CD4-positive, alpha-beta T cell (primary cell): ENCODE measurements at places on chromosomes 3 and 15.
A peak's percentile ranks its signal among the peaks of the same experiment; 100 is the strongest.

DNA sequence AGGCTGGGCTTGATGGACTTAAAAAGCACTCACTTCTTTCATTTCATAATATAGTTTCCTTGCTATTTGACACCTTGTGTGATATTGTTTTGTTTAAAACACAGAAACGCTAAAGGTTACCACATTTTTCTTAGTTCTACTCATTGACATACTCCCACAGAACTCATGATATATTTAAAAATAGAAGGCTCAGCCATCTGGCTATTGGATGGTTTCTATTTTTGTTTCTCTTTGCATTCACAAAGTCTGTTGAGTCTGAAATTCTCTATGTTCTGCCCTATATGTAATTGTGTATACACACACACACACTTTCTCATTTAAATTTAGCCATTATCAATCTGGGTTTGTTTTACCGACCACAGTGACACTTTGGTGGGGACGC is 128.2 kb downstream of the SOX2 start:
- no peak for DNase-seq

- peak; percentile 61 for DNase-seq
Observed at GRCh38 chr15:92077353-92078085, 224.0 kb downstream of the SLCO3A1 start.

- DNase-seq: no peak
Observed at GRCh38 chr15:69082554-69082953, 68.1 kb downstream of the NOX5 start.

DNA sequence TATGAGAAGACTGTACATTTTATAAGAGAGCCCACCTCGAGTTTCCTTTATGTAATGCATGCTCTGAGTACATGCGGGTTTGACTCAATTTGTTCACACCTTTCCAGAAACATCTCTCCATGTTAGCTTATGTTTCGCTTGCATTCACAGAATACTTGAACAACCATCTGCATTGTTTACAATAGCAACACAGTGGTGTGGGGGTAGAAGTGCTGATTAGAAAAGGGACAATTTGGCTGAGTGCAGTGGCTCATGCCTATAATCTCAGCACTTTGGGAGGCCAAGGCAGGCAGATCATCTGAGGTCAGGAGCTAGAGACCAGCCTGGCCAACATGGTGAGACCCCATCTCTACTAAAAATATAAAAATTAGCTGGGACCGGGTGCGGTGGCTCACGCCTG is 60.9 kb downstream of the NCEH1 start:
- no peak for DNase-seq

GRCh38 chr3:138809500-138810256 is 25.1 kb downstream of the PIK3CB start:
- DNase-seq: no peak

GRCh38 chr3:317012-317411 is 120.4 kb downstream of the CHL1 start:
- no peak for DNase-seq

GRCh38 chr3:49500732-49501609 is 30.9 kb downstream of the DAG1 start:
- DNase-seq: peak; percentile 52

DNA sequence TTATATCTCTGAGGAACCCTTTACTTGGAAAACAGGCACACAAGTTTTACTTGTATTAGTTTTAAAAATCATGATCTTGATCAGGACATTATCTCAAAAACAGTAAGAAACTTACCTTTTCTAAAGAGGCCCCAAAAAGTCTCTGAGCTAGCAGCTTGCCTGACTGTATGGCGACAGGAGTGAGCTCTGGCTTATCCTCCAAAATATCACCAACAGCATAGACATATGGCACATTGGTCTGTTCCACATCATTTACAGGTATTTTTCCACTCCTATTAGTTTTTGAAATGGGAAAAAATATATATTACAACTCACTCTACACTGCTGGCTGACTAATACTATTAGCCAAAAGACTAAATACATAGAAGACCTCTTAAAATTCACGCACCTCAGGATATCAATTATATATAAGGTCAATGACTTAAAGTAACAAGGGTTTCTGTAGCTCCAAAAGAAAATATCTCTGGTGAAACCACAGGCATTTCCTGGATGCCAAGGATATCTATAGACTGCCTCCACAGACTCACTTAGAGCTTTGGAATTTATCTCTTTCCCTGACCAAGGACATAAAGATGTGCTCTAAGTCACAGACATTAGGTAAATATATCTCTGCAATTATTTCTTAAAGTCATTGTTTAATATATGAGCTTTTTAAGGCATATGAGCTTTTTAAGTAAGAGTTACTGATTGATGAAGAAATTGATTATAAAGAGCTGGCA is 33.1 kb downstream of the TXNRD3 start:
- no peak for DNase-seq

- no peak for DNase-seq
Observed at GRCh38 chr3:184110316-184110725, 13.5 kb downstream of the HTR3E start.

- DNase-seq: no peak
Observed at GRCh38 chr15:33029109-33029652, 165.3 kb downstream of the FMN1 start.

GRCh38 chr3:160162440-160162839 is 62.8 kb upstream of the C3orf80 start:
- DNase-seq: no peak

DNA sequence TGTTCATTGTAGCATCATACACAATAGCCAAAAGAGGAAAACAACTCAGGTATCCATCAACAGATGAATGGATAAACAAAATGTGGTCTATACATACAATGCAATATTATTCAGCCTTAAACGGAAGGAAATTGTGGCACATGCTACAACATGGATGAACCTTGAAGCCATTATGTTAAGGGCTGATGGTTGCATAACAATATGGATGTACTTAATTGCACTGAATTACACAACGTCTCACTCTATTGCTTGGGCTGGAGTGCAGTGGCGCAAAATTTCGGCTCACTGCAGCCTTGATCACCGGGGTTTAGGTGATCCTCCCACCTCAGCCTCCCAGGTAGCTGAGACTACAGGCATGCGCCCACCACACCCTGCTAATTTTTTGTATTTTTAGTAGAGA is 7.0 kb upstream of the TMEM62 start:
- no peak for DNase-seq

GRCh38 chr15:69591905-69592508 is 139.4 kb downstream of the RPLP1 start:
- no peak for DNase-seq

GRCh38 chr15:41917767-41918430 is 24.0 kb upstream of the SPTBN5 start:
- DNase-seq: no peak

GRCh38 chr3:185764980-185765370 is 59.9 kb downstream of the IGF2BP2 start:
- DNase-seq: no peak

DNA sequence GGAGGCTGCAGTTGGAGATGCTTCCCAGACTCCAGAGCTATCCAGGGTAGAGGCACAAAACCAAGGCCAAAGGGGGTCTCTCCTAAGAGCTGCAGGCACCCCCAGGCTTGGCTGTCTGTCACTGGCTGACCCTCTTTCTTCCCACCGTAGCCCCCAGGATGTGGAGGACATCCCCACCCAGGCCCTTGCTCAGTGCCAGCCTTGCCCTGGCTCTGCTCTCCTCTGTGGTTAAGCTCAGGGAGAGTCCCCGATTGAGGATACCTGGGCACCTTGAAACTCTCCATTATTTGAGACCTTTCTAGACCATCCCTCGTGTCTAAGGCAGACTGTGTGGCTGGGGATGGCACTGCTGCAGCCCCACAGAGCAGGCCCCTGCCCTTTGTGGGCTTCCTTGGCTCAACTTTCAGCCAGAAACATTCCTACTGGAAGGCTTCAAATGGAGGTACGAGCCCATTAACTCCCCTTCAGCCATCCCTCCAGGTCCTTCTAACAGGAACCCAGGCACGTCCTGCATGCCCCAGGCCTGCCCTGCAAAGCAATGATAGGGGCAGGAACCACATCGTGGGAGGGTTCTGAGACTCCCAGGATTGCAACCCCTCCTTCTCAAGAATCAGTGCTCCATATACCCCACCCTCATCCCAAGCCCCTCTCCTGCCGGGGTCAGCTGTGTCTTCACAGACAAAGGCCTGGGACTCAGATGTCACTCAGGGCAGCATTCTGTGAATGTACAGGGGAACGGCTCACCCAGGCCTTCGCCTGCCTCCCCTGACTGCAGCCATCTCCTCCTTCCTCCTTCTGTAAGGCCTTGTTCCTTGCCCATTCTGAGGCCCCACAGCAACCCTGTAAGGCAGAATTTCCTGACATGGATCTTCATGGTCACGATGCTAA is 102.9 kb upstream of the ABHD17C start:
- no peak for DNase-seq

DNA sequence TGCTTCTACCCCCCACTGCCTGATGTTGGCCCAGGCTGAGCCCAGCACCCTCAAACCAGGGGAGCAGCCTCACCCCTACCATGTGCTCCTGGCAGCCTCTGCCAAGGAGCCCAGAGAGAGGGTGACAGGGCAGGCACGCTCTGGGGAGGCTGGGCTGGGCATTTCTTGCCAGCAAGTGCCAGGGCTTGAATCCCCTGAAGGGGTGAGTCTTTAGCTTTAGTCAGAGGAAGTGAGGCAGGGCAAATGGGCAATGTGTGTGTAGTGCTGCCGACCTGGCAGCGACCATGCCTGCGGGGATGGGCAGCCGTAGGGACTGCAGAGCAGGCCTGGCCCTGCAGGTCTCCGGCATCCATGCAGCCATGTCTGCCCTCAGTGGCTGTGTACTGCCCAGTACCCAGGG is 18.1 kb downstream of the DUSP7 start:
- DNase-seq: no peak

DNA sequence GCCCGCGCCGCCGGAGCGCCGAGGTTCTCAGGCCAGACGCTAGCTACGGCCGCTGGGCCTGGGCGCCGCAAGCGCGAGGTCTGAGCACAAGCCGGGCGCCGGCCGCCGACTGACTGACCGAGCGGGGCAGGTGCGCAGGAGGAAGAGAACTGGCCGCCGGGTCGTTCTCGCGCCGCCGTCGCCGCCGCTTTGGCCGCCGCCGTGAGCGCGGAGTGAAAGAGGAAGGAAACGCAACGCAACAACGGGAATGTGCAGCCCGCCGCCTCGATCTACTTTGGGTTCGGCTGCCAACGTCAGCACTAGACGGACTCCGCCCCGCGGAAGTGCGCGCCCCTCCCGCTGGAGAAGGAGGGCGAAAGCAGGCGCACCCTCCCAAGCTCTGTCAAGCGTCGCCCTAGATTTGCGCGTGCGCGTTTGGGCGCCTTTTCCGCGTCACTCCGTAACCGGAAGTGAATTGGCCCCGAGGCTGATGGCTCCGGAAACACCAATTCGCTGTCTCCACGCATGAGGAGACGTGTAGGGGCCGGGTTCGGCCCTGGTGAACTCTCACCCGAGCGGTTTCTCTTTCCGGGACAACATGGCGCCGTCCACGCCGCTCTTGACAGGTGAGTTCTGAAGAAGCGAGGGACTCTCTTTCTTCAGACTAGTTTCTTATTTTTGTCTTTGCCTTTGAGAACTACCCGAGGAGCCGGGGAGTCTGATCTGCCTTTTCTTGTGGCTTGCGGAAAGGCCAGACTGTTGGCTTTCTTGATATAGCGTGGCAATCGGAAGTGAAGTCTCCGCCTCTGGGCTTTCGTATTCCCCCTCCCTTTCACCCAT is at the start of the genes EIF2A and SERP1:
Gene EIF2A, plus strand, starts transcription at position 562 of the 819 bp plus-strand sequence. Its CDS starts 16 bp downstream, at position 578.
Gene SERP1, minus strand, starts transcription at position 271 of the 819 bp plus-strand sequence. CDS start 361 bp downstream, outside the sequence.
- DNase-seq: peak; percentile 99

GRCh38 chr15:66402761-66403284 is 16.1 kb downstream of the MAP2K1 start:
- no peak for DNase-seq

GRCh38 chr3:48469046-48469915 is 22.7 kb downstream of the ATRIP start:
- DNase-seq: no peak

DNA sequence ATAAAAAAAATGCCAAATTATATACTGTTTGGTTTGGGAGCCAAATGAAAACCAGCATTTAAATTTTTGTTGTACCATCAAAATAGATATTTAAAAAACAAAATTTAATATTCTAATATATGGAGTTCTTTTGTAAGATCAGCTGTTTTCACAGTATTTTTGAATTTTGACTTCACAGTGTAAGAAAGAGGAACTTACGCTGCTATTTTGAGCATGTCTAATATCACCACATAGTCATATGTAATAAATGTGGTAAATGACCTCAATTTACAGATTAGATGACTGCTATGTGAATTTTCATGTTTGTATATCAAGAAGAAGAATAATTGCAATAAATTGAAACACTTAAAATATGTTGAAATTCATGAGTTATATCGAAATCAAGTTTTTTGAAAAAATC is 189.6 kb downstream of the ARRDC4 start:
- DNase-seq: no peak

- no peak for DNase-seq
Observed at GRCh38 chr15:46808834-46809233, 908.5 kb upstream of the SEMA6D start.

DNA sequence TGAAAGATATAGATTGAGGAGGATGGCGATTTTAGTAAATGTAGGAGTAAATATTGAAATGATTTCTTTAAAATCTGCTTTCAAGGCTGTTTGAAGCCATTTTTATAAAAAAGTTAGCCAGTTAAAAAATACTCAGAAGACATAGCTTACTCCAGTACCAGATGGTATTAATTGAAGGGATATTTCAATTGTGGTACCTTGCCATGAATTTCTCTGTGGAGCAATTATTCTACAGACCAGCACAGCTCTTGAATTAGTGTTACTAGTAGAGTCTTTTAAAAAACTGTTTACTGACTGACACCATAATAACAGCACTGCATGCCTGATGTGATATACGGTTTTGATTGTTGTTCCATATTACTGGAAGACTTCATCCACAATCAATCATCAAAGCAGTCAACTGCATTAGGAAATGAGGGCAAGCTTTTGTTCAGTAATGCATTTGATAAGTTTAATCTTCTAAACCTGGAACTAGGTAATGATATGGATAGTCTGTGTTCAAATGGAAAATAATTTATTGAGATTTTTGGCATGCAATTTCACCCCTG is 106.4 kb downstream of the MFSD1 start:
- DNase-seq: no peak

DNA sequence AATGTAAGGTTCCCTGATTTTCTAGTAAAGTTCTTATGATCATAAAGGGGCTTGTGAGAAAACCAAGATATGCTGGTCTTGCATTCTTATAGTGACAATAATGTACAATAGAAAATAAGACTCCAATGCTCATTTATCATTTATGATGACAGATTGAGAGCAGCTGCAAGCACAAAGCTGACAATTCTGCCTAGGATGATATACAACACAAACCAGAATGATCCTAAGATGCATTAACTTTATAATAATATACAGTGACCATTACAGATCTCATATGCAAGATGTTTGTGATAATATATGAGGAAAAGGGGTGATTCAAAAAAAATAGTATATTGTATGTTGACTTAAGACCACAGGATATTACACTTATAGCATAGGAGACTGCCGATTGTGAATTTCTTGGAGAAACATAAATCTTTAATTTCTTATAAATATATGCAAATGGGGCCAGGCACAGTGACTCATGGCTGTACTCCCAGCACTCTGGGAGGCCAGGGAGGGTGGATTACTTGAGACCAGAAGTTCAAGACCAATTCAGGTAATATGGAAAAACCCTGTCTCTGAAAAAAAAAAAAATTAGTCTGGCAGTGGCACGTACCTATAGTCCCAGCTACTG is 387.0 kb downstream of the ZBBX start:
- no peak for DNase-seq

GRCh38 chr3:186882150-186882524 is 39.6 kb downstream of the ADIPOQ start:
- no peak for DNase-seq
